ENCODE measurements at places on chromosomes 13 and 19.

GRCh38 chr19:38120471-38121025 lies 103.5 kb downstream of the DPF1 start:
- DNase-seq = no peak

DNA sequence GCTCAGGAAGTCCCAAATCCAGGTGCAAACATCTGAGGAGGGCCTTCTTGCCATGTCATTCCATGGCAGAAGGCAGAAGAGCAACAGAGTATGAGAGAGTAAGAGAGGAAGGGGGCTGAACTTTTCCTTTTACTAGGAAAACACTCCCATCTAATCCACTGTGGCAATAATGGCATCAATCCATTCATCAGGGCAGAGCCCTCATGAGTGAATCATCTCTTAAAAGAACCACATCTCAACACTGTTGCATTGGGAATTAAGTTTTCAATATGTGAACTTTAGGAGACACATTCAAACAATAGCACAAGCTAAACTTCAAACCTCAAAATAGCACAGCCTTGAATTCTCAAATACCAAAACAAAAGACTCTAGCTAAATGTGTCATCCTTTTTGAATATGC lies 264.5 kb downstream of the KCTD12 start:
- DNase-seq = no peak

DNA sequence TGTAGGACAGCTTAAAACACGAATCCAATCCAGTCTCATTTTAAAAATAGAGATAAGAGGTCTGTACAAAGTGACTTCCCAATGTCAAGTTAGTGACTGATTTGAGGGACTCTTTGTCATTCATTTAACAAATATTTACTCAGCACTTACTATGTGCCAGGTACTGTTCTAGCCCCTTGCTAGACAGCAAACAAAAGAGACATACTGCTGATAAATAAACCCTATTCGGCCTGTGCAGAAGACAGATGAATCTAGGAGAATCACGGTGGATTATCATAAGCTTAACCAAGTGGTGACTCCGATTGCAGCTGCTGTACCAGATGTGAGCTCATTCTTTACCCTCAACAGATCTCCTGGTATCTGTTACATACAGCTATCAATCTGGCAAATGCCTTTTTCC lies 6.4 kb upstream of the ELF1 start:
- DNase-seq = no peak

DNA sequence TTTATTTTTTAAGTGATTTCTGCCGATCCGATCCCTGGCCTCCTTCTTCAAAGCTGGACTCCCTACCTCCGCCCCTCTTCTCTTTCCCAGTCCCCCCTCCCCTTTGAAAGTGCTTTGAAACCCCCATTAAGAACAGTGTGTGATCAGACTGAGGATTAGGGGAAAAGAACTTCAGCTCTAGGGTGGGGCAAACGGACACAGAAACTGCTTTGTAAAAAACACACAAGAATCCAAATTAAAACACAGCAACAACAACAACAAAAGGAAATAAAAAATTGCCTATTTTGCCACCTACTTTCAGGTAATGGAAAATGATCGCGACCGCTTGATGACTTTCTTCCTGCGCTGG lies 1.4 kb downstream of the SPRY2 start:
- DNase-seq = no peak

GRCh38 chr13:28022848-28023518 lies 34.5 kb upstream of the URAD start:
- DNase-seq = no peak

- no peak for DNase-seq
Measured at GRCh38 chr13:97372936-97373335, 61.0 kb upstream of the RAP2A start.

- no peak for DNase-seq
Measured at GRCh38 chr13:24557081-24557480, 44.5 kb upstream of the PARP4 start.

GRCh38 chr19:51293571-51294210 lies 17.8 kb upstream of the IGLON5 start:
- no peak for DNase-seq

Data from CD14-positive monocyte (primary cell).